Large intestine (tissue), 12 donors: ENCODE measurements at places on chromosomes 4 and X. TPM values are rescaled to one million over a fixed set of nuclear protein-coding genes. Genes with fewer than 3 reads are reported as not detected.

DNA sequence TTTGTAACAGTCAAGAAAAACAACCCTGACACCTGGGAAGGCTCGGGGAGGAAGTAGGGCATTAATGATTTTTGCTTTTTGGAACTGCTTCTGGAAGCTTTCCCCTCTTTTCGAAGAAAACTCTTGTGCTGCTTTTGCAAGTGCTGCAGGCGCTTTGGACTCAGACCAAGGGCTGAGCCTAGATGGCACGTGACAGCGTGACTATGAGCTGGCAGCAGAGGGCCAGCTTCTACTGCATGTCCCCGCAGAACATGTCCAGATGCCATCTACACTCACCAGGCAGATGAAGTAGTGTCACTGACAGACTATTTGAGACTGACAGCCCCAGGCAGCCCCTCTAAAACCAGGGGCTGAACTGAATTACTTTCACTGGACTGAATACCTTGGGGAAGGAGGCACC is 6.2 kb downstream of the NR0B1 start:
- no peaks in the 10 kb centered on the region for H3K36me3 ChIP-seq
- no peak overlapping the region for H3K27ac ChIP-seq
- no peak overlapping the region for H3K4me3 ChIP-seq
- DNase-seq, result no peak

- no peak for DNase-seq
- no peak overlapping the region for H3K4me3 ChIP-seq
- H3K27ac ChIP-seq, result no peak overlapping the region
- no peaks in the 10 kb centered on the region for H3K27me3 ChIP-seq
Observed at GRCh38 chrX:124829930-124830329, 483.6 kb downstream of the SH2D1A start.

Gene ARMCX4
- 18.9 TPM for polyA plus RNA-seq

Gene NDP
- polyA plus RNA-seq, result 0.54 TPM

GRCh38 chrX:133661962-133662839 is 246.9 kb upstream of the GPC4 start:
- no peak overlapping the region for H3K27ac ChIP-seq
- no peaks in the 10 kb centered on the region for H3K36me3 ChIP-seq

Gene SPARCL1
- 154 TPM for polyA plus RNA-seq

DNA sequence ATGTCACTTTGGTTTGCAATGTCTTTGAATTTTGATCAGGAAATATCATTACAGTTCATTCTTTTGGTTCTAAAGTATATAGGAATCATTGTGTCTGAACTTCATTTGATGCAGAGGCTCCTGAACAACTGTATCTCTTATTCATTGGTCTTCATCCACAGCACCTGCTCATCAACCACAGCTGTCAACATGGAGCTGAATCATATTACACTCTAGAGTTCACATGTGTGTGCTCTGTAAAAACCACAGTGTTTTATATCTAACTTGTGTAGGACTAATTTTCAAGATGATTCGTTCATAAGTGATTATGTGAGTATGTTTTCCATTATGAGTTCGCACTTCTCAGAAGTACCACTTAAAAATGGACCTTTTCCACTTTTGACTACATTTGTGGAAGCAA is 643.3 kb upstream of the FAM241A start:
- no peaks in the 10 kb centered on the region for H3K27me3 ChIP-seq
- H3K4me1 ChIP-seq, result no peaks in the 10 kb centered on the region
- H3K27ac ChIP-seq, result no peak overlapping the region
- H3K4me3 ChIP-seq, result no peak overlapping the region
- no peaks in the 10 kb centered on the region for H3K36me3 ChIP-seq

GRCh38 chr4:23333946-23334878 is 555.6 kb downstream of the PPARGC1A start:
- H3K27me3 ChIP-seq, result no peaks in the 10 kb centered on the region
- no peak overlapping the region for H3K27ac ChIP-seq
- peak; percentile 17 for DNase-seq
- H3K36me3 ChIP-seq, result no peaks in the 10 kb centered on the region
- no peaks in the 10 kb centered on the region for H3K4me1 ChIP-seq

Gene TMEM164
- 44.6 TPM for polyA plus RNA-seq

Gene OTC
- polyA plus RNA-seq, result 74.5 TPM

Gene FREM3
- polyA plus RNA-seq, result 0.16 TPM

DNA sequence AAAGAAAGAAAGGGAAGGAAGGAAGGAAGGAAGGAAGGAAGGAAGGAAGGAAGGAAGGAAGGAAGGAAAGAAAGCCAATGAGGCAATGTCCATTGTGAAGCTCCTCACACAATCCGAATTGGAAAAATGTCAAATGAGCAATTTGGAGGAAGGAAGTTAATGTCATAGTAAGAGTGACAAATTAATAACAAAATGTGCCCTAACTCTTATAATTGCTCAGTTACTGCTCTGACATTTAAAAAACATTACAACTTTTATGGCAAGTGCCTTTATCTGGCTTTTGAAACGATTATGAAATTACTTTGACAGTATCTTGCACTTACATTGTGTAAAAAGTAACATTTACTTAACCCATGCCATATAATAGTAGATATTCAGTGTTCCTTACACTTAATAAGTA is 96.5 kb upstream of the EFHC2 start:
- DNase-seq, result no peak
- H3K27me3 ChIP-seq, result no peaks in the 10 kb centered on the region
- no peak overlapping the region for H3K27ac ChIP-seq
- no peaks in the 10 kb centered on the region for H3K4me1 ChIP-seq
- H3K4me3 ChIP-seq, result no peak overlapping the region
